ENCODE measurements at places on chromosomes 5 and 9. TPM values are rescaled to one million over a fixed set of nuclear protein-coding genes. Genes with fewer than 3 reads are reported as not detected.

- H3K36me3 ChIP-seq = no peaks in the 10 kb centered on the region
- DNase-seq = no peak
- H3K4me3 ChIP-seq = no peak overlapping the region
- H3K4me1 ChIP-seq = peaks cover 4% of the 10 kb centered on the region
Measured at GRCh38 chr9:133514460-133515239, 10.1 kb downstream of the MYMK start.

- H3K27me3 ChIP-seq = no peaks in the 10 kb centered on the region
- H3K36me3 ChIP-seq = no peaks in the 10 kb centered on the region
- no peaks in the 10 kb centered on the region for H3K4me1 ChIP-seq
- no peak for DNase-seq
- H3K4me3 ChIP-seq = no peak overlapping the region
Measured at GRCh38 chr5:64671678-64672077, 18.6 kb upstream of the SHISAL2B start.

DNA sequence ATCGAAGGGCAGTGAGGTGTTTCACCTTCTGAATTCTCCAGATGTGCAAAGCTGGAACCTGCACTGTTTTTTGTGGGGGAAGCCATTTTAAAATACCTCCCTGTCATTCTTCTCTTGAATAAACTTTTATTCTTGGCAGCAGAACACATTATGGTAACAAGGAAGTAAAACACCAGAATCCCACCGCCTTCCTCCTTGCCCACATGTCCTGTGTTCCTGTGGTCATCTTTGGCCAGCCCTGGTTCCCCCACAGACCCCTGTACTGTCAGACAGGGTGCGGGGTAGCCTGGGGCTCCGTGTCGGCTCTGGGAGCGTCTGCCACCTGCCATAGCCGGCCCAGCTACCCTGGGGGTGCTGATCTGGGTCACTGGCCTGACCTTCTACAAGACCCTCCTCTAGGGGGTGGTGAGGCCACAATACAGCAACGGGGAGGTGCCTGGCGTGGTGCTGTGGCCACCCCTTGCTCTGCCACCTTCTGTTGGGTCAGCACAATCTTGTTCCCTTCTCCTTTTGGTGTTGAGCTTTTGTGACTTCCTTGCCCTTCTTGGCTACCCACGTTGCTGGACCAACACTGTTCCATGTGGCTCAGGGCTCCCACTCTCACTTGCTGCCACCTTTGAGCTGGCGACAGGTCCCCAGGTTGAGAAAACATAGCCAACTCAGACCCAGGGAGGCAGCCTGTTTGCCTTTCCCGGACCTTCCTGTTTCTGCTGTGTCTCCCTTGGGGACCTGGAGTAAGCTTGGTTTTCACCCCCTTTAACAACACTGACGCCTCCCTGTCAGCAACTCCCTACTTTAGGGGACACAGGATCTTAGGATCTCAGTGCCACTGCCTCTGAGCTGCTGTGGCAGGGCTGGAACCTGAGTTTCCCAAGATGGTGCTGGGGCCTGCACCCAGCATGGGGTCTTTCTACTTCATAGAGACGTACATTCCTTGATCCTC is 4.8 kb downstream of the WNK2 start:
- H3K36me3 ChIP-seq = no peaks in the 10 kb centered on the region
- H3K4me1 ChIP-seq = peaks cover 5% of the 10 kb centered on the region
- H3K27ac ChIP-seq = no peak overlapping the region
- peaks cover 4% of the 10 kb centered on the region for H3K27me3 ChIP-seq

- no peak for DNase-seq
- no peak overlapping the region for H3K4me3 ChIP-seq
- no peak overlapping the region for H3K27ac ChIP-seq
- H3K36me3 ChIP-seq = no peaks in the 10 kb centered on the region
- no peaks in the 10 kb centered on the region for H3K4me1 ChIP-seq
Measured at GRCh38 chr5:13218518-13218917, 726.0 kb downstream of the DNAH5 start.

GRCh38 chr9:114061830-114062474 is 16.1 kb downstream of the AMBP start:
- no peak overlapping the region for H3K4me3 ChIP-seq
- no peak for DNase-seq
- H3K4me1 ChIP-seq = no peaks in the 10 kb centered on the region
- no peaks in the 10 kb centered on the region for H3K27me3 ChIP-seq

DNA sequence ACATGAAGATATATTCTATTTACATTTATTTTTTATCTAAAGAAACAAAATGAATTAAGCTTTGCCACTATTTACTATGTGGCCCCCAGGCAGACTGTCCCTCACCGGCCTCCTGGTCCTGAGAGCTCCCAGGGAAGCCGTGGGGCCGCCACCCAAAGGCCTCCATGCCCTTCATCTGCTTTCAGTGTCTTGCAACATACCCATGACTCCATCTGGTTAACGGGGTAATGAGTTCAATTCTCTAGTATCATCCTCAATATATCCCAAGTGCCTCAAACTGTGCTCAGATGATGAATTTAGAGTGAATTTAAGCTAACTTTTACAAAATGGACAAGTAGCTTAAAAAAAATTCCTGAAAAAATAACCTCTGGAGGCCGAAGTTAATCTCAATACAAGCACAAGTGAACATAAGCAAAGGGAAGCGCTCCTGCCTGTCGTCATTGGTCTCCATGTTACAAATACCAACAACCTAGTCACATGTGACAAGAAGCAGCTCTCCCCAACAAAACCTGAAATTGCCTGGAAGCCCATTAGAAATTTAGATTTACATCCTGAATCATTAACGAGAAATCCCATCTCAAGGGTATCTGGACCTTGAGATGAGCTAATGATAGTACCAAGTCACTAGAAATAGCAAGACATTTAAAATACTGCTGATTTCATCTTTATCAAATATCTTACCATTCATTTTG is 26.1 kb downstream of the DAP start:
- peaks cover 5% of the 10 kb centered on the region for H3K36me3 ChIP-seq
- H3K4me1 ChIP-seq = peaks cover 24% of the 10 kb centered on the region
- H3K4me3 ChIP-seq = no peak overlapping the region

DNA sequence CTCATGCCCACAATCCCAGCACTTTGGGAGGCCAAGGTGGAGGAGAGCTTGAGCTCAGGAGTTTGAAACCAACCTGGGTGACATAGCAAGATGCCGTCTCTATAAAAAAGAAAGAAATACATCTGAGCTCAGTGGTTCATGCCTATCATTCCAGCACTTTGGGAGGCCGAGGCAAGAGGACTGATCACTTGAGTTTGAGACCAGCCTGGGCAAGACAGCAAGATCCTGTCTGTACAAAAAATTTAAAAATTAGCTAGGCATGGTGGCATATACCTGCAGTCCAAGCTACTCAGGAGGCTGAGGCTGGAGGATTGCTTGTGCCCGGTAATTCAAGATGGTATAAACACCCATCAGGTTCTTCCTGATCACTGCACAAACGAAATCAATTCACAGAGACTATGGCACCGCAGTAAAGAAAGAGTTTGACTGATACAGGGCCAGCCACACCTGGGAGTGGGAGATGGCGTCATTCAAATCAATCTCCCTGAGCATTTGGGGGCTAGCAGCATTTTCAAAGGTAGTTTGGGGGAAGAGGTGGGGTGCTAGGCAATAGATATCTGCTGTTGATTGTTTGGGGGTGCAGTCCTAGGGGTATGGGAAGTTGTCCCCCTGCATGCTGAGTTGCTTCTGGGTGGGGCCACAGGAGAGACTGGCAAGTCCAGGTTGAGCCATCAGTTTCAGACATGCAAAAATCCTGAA is 169.2 kb downstream of the TTC39B start:
- no peaks in the 10 kb centered on the region for H3K27me3 ChIP-seq
- no peaks in the 10 kb centered on the region for H3K36me3 ChIP-seq
- H3K27ac ChIP-seq = no peak overlapping the region
- H3K4me1 ChIP-seq = no peaks in the 10 kb centered on the region
- DNase-seq = no peak
- no peak overlapping the region for H3K4me3 ChIP-seq

- peaks cover 15% of the 10 kb centered on the region for H3K36me3 ChIP-seq
- H3K4me3 ChIP-seq = no peak overlapping the region
- no peaks in the 10 kb centered on the region for H3K27me3 ChIP-seq
- H3K27ac ChIP-seq = no peak overlapping the region
- no peak for DNase-seq
Measured at GRCh38 chr5:94694671-94695070, 76.2 kb downstream of the SLF1 start.

DNA sequence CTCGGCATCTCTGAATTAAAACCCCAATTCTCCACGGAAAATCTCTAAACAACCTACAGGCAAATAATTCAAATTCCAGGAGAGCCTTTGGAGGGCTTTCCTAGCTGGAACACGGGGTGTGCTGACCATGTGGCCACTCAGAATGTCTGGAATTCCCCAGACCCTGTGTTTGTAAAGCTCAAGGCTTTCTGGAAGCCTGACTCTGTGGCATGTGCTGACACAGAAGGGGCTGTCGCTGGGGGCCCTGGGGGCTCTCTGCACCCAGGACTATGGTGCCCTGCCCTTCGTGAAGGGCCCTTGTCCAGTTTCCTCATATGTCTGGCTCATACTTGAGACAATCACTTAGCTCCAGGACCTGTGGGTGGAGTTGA is 29.0 kb upstream of the BOD1 start:
- no peaks in the 10 kb centered on the region for H3K27me3 ChIP-seq
- no peaks in the 10 kb centered on the region for H3K4me1 ChIP-seq

GRCh38 chr5:159638954-159639559 is 277.2 kb upstream of the ADRA1B start:
- DNase-seq = no peak
- no peak overlapping the region for H3K4me3 ChIP-seq
- H3K27ac ChIP-seq = no peak overlapping the region
- no peaks in the 10 kb centered on the region for H3K36me3 ChIP-seq

DNA sequence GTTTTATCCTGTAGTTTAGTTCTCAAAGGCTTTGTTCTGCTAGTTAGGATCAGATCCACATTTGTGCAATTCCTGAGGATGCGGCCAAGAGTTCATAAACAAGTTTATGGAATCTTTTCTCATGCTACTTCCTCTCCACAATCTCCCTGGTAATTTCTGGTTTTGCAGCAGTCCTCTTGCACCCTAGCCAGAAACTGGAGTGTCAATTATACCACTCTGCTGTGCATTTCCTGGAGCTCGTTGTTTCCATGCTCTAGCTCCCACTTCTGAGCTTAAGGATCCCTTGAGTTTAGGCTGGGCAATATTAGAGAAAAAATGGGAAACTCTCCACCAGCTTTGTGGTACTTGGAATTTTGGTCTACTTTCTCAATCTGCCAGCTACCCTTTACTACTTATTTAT is 474.7 kb downstream of the DIRAS2 start:
- H3K36me3 ChIP-seq = no peaks in the 10 kb centered on the region
- no peak overlapping the region for H3K27ac ChIP-seq
- no peak overlapping the region for H3K4me3 ChIP-seq
- no peaks in the 10 kb centered on the region for H3K27me3 ChIP-seq
- no peak for DNase-seq
- no peaks in the 10 kb centered on the region for H3K4me1 ChIP-seq

- no peaks in the 10 kb centered on the region for H3K36me3 ChIP-seq
- H3K4me1 ChIP-seq = no peaks in the 10 kb centered on the region
- H3K27ac ChIP-seq = no peak overlapping the region
- H3K27me3 ChIP-seq = no peaks in the 10 kb centered on the region
Measured at GRCh38 chr9:82212885-82213284, 224.3 kb downstream of the SPATA31D1 start.

DNA sequence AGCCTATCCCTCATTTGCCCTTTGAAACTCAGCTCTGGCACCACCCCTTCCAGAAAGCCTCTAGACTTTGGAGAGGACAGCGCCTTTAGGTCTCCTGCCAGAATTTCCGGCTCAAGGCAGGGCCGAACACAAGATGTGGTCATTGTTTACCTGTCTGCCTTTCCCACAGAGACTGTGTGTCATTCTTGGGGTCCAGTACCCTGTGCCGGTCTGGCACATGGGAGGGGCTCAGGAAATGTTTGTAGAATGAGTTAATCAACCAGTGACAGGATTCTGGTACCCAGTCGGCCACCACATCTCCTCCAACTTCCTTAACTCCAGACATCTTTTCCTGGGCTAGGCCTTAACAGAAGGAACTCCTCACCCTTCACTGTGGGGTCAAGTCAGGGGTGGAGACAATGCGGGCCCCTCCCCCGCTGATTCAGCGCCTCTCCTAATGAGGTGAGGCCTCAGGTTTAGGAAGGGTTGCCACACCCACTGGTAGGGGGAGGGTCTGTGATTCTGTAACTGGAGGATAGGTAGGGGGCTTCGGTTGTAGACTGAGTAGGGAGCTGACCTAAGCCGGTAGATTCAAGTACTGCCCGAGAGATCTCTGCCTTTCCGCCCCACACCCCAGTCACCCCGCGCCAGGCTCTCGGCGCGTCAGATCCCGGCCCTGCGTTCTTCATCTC is 29.3 kb downstream of the PCDH1 start:
- DNase-seq = no peak
- H3K4me3 ChIP-seq = peak overlapping the region; percentile 89
- H3K4me1 ChIP-seq = peaks cover 16% of the 10 kb centered on the region
- no peaks in the 10 kb centered on the region for H3K27me3 ChIP-seq
- no peaks in the 10 kb centered on the region for H3K36me3 ChIP-seq

- H3K4me1 ChIP-seq = no peaks in the 10 kb centered on the region
- H3K4me3 ChIP-seq = no peak overlapping the region
- H3K27ac ChIP-seq = no peak overlapping the region
- no peaks in the 10 kb centered on the region for H3K36me3 ChIP-seq
- no peak for DNase-seq
- H3K27me3 ChIP-seq = no peaks in the 10 kb centered on the region
Measured at GRCh38 chr5:98443881-98444280, 329.6 kb upstream of the RGMB start.

- no peaks in the 10 kb centered on the region for H3K36me3 ChIP-seq
- no peak overlapping the region for H3K4me3 ChIP-seq
- DNase-seq = no peak
- no peak overlapping the region for H3K27ac ChIP-seq
- peaks cover 17% of the 10 kb centered on the region for H3K4me1 ChIP-seq
Measured at GRCh38 chr9:107866711-107867311, 377.2 kb upstream of the KLF4 start.

DNA sequence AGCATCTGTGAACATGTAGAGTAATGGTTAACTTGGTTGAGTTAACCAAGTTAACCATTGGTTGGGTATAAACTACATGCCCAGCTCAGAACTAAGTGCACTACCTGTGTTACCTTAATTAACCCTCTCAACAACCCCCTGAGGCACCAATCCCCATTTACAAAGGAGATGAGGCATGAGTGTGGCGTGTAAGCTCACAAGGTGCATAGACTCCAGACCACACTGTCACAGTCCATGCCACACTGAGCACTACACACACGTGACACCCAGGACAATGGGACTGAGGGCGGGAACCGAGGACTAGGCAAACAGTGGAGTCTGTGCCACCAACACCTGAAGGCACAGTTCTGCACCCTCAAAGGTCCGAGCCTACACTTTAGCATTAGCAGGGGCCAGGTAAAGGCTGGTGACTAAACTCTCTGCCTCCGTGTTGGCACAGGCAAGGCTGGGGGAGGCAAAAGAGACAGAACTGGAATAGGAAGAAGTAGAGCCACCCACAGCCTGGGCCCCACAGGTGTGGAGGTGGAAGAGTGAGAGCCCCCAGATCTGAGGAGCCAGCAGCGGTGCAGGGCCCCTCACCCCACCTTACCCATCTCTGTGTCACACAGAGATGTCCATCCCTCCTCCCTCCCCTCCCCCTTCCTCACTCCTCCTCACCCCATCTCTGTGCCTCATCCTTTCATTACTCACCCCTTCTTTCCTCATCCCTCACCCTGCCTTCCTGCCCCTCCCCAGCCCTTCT is 2.2 kb upstream of the DNAJB5 start:
- no peaks in the 10 kb centered on the region for H3K36me3 ChIP-seq
- no peak overlapping the region for H3K27ac ChIP-seq
- no peak for DNase-seq
- H3K4me3 ChIP-seq = no peak overlapping the region

- H3K36me3 ChIP-seq = peaks cover 36% of the 10 kb centered on the region
- H3K4me3 ChIP-seq = no peak overlapping the region
- DNase-seq = no peak
- H3K27me3 ChIP-seq = no peaks in the 10 kb centered on the region
- H3K4me1 ChIP-seq = no peaks in the 10 kb centered on the region
Measured at GRCh38 chr5:171897231-171897630, 109.2 kb downstream of the FBXW11 start.

The ADAMTSL2 gene
- total RNA-seq = not detected

The GPR150 gene
- total RNA-seq = 0.63 TPM

The GNA14 gene
- total RNA-seq = not detected

The DEPDC1B gene
- total RNA-seq = 1.2 TPM

Measured in natural killer cell (primary cell).